Ovary (tissue), 10 donors: ENCODE measurements at places on chromosomes 4 and X. TPM values are rescaled to one million over a fixed set of nuclear protein-coding genes. Genes with fewer than 3 reads are reported as not detected.

BEX1 gene
- total RNA-seq, result 10.9 TPM

ADH6 gene
- not detected for total RNA-seq

PLXNA3 gene
- 43.2 TPM for total RNA-seq

DNA sequence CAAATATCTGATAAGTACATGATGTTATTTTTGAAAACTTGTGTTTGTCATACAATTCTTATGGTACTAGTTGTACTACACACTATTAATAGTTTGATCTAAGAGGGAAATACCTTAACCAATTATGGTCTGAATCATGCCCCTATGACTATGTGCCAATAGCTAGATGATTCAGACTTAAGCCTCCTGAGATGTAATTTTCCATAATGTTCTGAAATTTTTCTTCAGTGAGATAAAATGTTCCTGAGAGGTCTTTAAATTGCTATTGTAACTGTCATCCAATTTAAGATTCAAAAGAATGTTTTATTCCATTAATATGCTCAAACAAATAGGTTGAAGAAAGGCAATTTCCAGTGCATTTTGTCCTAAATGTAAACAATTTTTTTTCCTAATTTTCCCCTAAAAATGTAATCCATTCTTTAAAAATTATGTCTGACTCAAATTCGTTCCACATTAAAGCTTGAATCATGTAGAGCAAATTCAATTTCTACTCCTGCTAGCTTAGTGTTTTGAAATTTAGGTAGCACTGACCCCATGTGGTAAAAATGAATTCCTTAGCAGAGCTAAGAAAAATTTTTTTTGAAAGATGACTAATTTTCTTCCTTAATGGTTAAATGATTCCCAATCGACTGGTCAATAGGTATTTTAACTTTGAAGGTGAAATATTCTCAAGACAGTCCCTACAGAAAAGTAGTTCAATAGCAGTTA lies 49.1 kb downstream of the APOOL start:
- DNase-seq, result no peak

DNA sequence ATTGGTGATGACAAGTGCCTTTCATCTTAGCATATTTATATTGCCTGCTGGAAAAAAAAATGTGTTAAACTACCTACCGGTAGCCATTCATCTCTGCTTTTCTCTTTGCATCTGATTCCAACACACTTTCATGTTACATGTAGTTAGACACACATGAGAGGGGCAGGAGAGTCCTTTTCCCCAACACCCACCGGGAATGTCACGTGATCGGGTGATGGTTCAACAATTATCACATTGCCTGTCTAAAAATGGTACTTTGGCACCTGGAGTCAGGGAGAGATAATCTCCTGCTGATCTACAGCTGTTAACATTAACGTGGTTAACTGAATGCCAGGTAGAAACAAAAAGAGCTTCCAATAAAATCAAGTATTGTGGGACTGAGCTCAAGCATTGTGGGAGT lies 19.6 kb upstream of the PBDC1 start:
- no peak for DNase-seq
